NCI-H1105 (cell line): ENCODE measurements at places on chromosomes 2 and 18.

GRCh38 chr2:36528766-36529392 is 69.1 kb downstream of the FEZ2 start:
- no peak for DNase-seq

DNA sequence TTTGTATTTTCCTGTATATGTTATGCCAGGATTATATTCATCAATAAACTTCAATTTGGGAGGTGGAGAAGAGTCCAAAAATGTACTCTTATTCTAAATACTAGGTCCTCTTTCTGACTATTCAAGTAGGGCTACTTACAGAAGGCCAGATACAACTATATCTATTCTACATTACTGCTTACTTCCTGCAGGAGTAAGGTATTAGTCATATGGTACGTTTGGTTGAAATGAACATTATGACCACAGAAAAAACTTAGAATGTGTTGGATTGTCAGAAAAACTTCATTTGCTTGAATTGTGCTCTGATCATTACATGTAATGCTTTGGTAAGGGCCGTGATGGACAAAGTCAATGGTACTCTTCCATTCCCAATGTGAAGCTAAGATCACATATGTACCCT is 35.0 kb downstream of the STAT4 start:
- DNase-seq = no peak

- DNase-seq = no peak
Observed at GRCh38 chr18:79826966-79827365, 29.2 kb downstream of the KCNG2 start.

DNA sequence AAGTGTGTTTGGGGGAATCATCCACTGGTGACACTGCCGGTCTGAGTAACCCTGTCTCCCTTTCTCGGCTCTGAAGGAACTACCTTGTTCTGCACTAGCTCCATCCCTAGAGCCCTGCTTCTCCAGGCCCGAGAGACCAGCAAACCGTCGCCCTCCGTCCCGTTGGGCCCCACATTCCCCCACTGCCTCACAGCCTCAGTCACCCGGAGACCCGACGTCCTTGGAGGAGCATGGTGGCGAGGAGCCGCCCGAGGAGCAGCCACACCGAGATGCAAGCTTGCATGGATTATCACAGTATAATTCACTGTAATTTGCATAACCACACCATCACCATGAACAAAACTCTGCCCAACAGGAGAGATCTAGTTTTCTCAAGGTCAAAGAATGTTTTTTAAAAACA is 126.2 kb downstream of the MTCL1 start:
- DNase-seq = no peak

GRCh38 chr2:26670171-26670570 is 22.4 kb upstream of the KCNK3 start:
- DNase-seq = no peak

DNA sequence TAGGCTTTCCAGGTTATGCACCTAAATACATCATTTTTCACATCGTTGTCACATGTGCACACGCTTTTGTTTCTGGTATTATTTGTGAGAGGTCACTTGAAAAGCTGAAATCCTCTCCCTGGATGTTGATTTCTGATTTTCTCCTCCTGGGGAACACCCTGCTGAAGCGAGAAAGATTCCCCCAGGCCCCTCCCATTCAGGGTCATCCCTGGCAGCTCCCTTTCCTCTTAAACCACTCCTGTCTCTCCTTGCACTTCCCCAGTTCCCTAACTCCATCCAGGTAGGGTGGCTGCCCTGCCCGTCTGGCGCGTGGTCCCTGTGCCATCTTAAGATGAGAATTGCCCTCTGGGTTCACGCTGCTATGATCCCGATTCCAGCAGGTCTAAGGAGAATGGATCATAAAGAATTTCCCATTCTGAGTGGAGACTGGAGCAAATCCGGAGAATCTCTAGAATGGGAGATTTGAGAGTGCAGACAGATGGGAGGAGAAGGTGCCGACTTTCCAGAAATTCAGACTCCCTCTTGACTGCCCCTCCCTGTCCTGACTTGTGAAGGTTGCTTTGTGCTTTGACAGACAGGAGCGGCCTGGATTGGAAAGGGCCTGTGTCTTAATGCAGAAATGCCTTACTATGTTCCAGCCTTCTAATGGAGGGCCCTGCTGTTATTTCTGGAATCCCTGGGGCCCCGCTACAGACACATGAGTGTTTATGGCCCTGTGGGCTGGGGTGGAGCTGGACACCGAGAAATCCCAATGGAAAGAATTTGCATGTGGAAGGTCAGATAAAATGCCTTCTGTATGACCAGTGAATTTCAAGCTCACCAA is 1.3 kb upstream of the YWHAQ start:
- no peak for DNase-seq
